ENCODE measurements at places on chromosomes 16 and 17.

DNA sequence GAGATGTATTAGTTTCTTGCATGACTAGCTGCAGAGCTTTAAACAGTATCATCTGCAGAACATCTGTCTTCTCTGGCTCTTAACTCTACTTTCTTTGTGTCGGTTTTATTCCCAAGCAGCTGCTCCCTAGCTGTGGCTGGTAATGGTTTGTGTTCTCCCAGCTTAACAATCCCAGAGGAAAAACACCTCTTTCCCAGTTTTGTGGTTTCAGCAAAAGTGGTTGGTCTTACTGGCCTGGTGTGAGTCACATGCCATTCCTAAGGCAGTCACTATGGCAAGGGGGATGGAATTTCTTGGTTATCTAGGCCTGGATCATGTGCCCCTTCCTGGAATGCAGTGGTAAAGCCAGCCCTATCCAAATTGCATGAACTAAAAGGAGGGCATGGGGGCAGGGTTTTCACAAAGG lies 27.5 kb downstream of the OMG start:
- peak; percentile 81 for DNase-seq

GRCh38 chr16:53881371-53881770 lies 177.4 kb downstream of the FTO start:
- DNase-seq, result peak; percentile 65

DNA sequence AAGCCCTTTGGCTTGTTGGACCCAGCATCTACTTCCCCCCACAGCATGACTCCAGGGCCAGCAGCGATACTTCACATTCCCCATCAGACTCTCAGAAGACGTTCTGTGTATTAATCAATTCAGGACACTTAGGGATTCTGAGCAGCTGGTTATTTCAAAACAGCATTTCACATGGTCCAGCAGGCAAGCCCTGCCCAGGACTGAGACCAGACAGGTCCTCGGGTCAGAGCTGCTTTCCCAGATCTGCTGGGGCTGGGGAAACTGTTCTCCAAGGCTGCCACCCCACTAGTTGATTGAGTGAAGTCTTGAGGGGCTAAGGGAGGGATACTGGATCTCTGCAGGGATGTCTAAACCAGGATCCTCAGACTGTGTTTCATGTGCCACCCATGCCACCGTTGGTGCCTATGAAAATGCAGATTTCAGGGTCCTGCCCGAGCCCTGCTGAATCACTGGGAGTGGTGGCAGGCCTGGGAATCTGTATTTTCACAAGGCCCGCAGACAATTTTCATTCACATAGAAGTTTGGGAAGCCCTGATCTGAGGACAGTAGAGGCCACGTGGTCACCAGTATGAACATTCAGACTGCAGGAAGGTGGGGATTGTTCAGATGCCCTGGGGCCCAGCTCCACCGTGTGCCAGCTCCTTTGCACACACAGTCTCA lies 40.6 kb upstream of the CDH5 start:
- DNase-seq, result no peak

DNA sequence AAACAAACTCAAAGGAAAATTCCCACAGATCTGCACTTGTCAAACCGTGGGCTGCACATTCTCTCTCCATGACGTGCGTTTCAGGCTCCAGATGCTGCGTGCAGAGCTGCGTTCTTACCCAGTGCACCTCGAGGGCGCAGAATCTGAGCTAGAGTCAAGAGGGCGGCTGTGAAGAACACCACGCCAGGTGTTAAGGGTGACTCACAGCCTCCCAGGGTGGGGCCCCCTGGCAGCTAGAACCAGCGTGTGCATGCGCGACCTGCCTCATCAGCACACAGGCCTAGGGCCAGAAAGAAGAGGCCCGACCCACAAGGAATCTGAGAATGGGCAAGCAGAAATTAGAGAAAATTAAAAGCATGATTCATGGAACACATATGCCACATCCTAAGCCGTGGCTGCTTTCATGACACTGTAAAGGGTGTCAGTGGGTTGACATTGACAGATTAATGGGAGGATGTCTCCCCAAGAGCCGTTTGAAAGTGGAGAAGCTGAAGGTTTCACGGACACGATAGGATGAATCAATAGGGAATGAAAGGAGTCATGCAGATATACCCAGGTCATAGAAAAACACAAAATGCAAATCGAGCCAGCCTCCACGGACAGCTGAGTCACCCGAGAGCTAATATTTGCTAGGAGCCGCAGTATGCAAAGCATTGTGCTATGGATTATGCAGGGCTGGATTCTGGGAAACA lies 29.0 kb downstream of the MARCHF10 start:
- DNase-seq, result peak; percentile 97

DNA sequence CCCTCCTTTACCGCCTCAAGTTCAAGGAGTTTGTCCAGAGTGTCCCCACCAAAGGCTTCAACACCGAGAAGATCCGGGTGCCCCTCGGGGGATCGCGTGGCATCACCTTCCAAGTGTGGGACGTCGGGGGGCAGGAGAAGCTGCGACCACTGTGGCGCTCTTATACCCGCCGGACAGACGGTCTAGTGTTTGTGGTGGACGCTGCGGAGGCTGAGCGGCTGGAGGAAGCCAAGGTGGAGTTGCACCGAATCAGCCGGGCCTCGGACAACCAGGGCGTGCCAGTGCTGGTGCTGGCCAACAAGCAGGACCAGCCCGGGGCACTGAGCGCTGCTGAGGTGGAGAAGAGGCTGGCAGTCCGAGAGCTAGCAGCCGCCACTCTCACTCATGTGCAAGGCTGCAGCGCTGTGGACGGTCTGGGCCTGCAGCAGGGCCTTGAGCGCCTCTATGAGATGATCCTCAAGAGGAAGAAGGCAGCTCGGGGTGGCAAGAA lies 1.1 kb downstream of the ARL4D start:
- no peak for DNase-seq

DNA sequence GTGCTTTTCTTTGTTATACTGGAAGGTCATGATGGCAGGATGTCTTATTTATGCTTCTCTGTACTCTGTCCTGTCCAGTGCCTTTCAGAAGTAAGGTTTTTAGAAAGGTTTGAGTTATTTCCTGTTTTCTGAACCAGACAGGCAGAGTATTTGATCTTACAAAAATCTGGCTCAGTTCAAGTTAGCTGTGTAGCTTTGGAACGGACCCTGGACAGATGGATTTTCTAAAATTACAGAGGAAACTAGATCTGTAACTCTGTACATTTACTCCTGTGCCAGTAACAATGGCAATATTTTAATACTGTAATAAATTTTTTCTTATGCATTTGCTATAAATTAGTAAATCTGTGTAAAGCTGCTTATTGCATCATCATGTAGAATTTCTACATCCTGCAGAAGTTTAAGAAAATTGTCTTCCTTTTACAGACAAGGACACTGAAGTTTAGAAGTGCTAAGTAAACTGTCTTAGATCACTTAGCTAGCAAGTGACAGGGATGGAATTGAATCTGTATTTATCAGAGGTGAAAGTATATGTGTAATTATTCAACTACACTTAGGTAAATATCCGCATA lies 347.6 kb downstream of the WWOX start:
- no peak for DNase-seq

DNA sequence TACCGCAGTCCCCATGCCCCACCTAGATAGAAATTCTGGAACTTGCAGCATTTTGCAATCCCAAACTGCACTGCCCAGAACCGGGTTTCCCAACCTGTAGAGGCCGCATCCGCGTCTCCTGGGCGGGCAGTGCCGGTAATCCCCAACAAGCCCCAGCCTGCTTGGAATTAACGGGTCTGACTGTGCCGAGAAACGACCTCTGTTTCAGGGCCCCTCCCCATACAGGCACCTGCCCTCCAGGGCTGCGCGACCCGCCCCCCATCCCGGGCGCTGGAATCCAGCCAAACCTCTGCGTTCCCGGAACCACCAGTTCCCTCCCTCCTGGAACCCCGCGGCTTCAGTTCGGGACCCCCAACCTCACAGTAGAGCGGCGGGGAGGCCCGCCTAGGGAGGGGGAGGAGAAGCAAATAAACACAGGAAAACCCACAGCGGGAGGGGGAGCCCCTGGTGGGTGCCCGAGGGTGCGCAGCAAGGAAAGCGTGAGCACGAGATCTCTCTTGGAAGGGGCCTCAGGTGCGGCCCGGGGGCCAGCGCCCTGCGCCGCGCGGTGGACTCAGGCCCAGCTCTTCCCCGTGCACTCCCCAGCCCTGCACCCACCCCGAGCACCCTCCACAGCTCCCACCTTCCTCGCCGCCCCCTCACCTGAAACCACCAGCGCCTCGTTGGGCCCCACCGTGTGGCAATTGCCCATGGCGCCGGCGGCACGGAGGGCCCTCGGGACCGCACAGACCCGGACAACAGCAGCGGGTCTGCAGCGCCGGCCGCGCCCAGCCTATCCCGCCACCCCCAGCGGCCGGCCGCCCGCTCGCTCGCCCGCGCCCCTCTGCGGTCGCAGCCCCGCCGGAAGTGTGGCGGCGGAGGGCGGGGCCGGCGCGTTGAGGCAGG lies at the start of gene FLOT2:
FLOT2 (minus strand) TSS at position 850 of the 885 bp plus-strand sequence; CDS start at position 691, 159 bp downstream.
- DNase-seq, result peak; percentile 63

DNA sequence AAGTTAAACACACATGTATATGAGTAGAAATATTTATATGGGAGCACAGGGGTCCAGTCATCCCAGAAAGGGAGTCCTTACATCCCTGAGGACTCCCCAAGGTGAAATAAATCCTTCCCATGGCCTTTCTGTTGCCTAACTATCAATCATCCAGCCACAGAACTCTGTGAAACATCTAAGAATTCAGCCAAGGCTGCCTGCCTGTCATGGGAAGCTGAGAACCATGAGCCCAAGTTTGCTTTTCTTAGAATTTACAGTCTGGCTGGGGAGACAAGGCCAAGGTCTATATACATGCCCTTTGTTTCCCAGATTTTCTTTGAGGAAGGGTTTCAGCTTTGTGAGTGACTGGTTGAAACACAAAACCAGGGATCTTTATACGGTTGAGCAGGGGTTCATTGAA lies 15.8 kb downstream of the MYL4 start:
- peak; percentile 63 for DNase-seq

DNA sequence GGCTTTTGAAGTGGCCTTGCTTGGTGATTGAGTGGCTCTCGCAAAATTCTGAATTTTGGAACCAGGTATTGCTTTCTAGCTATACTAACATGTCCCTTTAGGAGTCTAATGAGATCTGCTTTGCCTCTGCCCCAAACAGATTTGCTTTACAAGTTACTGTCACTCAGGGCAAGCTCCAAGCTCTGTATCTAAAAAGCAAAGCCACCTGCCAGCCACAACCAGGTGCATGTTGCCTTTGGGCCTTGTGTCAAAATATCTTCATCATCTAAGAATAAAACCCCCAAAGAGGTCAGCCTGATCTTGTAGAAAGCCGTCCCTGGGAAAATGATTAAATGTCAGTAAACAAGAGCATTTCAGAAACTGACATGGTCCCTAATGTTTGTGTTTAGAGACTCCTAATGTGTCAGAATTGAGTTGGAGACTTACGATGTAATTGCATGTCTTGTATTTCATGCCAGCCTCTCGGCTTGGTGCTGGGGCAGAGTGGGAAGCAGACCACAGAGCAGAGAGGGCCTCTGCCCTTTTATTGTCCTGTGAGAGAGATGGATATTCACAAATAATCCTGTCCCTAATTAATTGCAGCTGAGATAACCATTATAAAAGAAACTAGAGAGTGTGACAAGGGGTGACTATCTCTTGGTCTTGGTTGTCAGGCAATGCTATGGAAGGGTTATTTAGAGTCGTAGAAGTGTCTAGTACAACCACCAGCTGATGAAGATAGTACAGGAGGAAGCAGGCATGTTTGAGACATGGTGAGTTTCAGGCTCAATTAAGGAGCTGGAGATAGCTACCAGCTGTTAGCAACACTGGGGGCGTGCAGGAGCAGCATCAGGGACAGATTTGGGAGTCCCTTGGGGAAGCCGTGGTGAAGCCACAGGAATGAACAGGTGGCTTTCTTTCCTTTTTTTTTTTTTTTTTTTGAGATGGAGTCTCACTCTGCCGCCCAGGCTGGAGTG lies 90.7 kb downstream of the PITPNC1 start:
- no peak for DNase-seq

DNA sequence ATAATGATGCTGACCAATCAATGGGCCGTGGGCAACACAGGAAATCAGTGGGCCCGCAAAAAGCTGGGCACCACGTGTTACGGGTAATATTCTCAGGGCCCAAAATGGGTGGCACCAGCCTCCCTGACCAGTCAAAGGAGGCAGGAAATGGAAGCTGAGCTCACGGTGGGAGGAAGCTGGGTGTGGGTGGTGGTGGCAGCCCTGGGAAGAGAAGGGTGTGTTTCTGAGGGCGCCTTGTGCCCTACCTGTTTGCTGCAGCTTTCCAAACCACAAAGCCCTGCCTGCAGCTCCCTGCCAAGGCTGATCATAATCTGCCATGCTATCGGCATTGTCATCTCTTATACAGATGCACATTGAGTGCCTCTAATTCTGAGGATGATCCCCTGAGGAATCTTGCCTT lies 457.9 kb downstream of the SLC39A11 start:
- no peak for DNase-seq

- no peak for DNase-seq
These were observed 56.7 kb downstream of the ZNF423 start for GRCh38 chr16:49799172-49799571.

GRCh38 chr17:27567563-27567859 lies 63.5 kb upstream of the LGALS9 start:
- DNase-seq, result no peak

DNA sequence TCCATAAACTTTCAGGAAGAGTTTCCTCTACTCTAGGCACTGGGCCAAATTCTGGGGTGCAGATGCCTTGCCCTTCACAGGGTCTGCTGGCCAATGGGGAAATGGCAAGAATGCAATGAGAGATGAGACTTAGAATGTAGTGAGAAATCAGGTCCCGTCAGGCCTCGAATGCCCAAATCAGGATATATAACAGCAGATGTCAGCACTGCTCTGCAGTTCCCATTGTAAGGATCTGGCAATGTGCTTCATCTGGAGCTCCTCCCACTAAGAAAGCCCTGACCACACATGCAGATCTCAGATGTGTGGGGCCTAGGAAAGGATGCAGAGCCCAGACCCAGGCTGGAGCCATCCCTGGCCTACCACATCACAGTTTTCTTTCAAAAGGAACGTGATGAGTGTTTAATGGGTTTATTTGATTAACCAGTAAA lies 13.9 kb upstream of the LPCAT2 start:
- peak; percentile 81 for DNase-seq

DNA sequence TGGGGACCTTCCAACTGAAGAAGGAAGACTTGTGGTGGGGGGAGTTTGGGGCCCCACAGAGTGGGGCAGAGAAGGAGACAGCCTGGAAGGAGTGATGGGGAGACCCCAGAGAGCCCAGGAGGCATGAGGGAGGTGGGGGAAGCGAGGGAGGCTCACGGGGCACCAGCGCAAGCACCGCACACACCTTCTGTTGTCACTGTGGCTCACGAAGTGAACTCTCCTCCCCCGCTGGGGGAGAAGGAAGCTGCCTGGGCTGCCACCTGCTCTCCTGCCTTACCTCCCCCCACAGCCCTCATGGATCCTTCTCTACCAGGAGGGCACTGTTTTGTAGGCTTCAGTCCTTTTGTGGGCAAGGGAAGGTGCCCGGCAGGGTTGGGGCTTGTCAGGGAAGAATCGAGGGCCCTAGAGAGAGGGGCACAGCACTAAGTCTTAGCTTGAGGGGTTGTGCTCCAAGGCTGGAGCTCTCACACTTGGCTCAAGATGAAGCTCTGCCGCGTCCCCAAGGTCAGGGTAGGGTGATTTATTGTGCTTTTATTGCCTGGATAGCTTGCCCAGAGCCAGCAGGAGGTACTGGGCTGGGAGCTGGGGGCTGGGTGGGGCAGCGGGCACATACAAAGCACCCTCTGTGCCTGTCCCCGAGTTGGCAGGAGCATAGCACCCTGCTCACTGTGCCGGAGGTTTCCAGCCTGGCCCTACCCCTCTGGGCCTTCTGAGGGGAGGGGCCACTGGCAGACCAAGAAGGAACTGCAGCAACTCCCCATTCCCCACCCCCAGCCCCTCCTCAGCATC lies 4.6 kb upstream of the STARD3 start:
- no peak for DNase-seq

All from iris pigment epithelial cell (primary cell).